ENCODE measurements at places on chromosomes 7 and 10.

DNA sequence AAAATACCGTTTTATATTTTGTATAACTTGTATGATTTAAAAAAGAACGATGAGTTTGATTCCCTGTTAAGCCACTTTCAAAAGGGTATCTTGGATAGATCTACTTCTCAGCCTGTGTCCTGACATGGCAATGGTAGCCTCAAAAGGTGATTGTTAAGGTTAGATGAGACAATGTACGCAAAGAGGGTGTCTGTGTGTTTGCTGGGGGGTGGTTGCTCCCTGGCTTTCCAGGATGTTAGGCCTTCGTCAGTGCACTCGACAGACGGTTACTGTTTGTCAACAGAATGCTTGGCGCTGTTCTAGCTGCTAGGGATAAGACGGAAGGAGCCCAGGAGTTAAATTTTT lies 90.3 kb downstream of the NEURL1 start:
- no peak for DNase-seq

GRCh38 chr7:40876601-40877000 lies 741.8 kb downstream of the SUGCT start:
- DNase-seq = no peak

GRCh38 chr10:51907361-51907760 lies 208.0 kb upstream of the CSTF2T start:
- no peak for DNase-seq

DNA sequence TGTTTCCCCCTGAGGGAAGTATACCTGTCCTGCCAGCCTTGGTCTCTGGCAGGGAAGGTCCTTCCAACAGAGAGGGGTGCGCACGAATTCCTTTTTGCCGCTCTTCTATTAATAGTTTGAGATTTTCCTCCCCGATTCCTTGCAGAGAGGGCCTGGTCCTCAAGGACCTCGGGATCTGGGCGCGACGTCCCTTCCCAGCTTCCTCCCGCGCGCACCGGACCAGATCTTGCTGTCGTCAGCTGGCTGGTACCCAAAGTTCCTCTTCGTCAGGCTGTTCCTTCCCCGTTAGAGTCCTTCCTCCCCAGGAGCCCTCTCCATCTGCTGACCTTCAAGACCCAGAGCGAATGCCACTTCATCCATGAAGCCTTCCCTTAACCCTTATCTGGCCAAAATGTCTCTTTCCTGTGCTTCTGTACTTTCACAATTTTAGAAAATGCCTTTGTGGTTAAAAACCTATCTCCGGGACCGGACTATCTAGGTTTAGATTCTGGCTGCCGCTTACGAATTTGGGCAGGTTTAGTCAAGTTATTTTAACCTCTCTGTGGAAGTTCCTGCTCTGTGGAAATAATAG lies 851 bp upstream of the GOT1 start:
- peak; percentile 65 for DNase-seq

DNA sequence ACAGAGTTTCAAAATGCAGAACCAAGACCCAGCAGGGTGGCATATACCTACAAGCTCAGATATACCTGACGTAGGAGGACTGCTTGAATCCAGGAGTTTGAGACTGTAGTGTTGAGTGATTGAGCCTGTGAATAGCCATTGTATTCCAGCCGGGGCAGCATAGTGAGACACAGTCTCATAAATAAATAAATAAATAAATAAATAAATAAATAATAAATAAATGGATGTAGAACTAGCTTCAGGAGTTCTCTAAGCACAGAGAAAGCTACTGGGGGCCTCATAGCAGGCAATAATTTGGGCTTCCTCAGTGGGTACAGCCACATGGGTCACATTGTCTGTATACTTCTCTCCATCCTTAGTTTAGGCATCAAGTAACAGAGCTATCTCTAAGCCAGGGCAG lies 906.8 kb downstream of the LRMDA start:
- DNase-seq = no peak

- no peak for DNase-seq
These were observed 629.3 kb downstream of the IPMK start for GRCh38 chr10:57638411-57638810.

- DNase-seq = no peak
These were observed 2.1 kb downstream of the CADPS2 start for GRCh38 chr7:122884186-122884585.

DNA sequence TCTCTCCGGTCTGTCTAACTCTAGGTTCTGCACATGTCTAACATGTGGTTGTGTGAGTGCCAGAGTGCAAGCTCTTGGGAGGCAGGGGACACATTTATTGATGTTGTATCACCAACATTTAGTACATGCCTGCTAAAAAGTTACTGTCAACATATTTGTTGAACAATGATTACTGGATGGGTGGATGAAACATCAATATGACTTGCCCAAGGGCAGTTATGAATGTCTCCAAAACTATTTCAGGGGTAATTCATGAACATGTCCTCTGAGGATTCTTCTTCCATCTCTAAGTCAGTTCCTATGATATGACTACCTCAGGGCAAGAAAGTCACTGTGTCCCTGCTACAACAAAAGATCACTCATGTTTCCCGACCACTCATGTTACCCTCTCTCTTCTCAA lies 91.3 kb upstream of the STEAP1B start:
- DNase-seq = peak; percentile 61

- peak; percentile 10 for DNase-seq
These were observed 43.8 kb downstream of the ARL4A start for GRCh38 chr7:12731214-12731656.

Data from EL (cell line).